Activated CD4-positive, CD25-positive, alpha-beta regulatory T cell treated with anti-CD3 and anti-CD28 coated beads, Interleukin-2, amount 50 U/mL, for 24 hours (primary cell): ENCODE measurements at places on chromosomes 7 and 10.

- ATAC-seq: no peak
Observed at GRCh38 chr10:125911145-125911544, 14.8 kb downstream of the FANK1 start.

- ATAC-seq: peak; percentile 71
Observed at GRCh38 chr10:21173802-21174714, 276.9 kb upstream of the NEBL start.

DNA sequence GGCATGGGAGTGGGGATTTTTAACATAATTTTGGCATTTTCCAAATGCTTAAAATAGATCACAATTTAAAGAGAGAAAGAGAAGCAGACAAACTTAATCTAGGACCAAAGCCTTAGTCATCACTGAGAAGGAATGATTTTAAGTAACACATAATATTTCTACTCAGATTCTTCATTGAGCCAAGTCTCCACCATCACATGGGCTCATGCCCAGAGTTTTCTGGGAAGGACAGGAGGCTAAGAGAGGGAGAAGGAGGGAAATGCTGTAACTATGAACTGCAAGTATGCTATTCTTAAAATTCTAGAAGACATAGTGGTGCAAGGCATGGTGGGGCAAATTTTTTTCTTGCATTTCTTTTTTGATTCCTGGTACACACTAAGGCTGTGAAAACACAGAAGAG lies 23.8 kb upstream of the UBE2D1 start:
- no peak for ATAC-seq

- no peak for ATAC-seq
Observed at GRCh38 chr7:100590077-100590737, 4.1 kb downstream of the FBXO24 start.

DNA sequence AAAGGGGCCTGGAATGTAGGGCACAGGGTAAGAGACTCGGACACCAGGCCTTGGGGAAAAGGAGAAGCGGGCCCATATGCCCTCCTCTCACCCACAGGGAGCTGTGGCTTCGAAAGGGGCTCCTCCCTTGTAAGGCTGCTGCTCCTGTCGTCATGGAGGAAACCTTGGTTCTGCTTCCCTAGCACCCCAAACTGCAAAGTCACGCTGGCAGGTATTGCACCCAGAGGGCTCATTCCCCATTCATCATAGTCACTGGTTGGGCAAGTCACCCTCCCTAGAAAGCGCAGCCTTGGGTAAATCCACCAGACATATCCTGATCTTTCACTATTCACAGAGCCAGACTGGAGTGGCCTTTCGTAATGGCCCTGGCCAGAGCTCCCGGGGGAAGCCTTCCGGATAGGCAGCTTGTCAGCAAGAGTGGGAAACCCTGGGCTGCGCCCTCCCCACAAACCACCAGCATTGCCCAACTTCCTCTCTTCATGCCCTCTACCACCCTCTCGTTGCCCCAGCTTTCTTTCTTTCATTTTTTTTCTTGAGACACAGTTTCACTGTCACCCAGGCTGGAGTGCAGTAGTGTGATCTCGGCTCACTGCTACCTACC lies 121.0 kb downstream of the HIP1 start:
- peak; percentile 82 for ATAC-seq

DNA sequence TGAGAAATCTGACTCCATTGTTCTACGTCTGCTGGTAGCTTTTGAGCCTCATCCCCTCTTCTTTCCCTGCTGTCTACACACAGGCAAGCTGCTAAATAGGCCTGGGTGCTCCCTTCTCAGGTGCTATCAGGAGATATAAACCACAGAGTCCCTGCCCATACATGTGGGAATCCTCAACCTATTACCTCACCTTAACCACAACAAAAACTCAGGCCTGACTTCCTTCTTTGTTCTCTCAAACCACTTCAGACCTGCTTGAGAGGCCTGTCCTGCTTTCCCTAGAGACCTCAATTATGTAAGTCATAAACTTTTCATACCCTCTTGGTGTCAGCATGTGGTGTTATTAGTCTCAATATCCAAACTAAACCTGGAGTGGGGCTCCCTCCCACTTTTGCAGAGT lies 75.0 kb upstream of the MAGI2 start:
- ATAC-seq: no peak

- no peak for ATAC-seq
Observed at GRCh38 chr10:46524472-46525176, 31.8 kb downstream of the GPRIN2 start.

DNA sequence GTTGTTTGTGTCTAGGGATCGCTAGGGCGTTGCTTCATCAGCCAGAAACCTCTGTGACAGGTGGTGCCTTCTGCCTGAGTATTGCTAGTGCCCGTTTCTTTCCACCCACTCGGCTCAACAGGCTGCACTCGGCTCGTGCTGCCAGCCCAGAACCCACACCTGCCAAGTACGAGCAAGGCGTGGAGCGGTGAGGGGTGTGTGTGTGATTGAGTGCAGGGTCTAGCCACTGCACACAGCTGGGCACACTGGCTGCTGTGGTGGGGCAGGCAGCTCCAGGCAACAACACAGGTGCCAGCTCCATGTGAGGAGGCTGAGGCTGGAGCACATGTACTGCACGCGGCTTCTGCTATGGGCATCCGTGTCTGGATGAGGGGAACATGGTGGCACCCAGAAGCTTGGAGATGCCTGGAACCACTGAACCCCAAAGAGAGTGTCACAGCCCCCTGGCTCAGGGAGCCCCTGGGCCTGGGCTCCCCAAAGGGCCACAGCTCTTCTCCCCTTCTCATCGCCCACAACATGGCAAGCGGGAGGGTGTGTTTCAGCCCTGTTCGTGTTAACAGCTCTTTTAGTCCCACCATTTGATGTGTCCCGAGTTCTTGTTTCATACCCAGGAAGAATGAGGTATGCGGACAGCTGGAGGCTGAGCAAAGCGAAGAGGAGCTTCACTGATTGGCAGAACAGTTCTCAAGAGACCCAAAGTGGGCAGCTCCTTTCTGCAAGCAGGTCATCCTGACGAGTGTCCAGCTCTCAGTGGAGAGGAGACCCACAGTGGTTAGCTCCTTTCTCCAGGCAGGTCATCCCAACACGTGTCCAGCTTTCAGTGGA lies 78.1 kb downstream of the HDAC9 start:
- no peak for ATAC-seq

- peak; percentile 73 for ATAC-seq
Observed at GRCh38 chr10:62082729-62083411, 181.4 kb downstream of the ARID5B start.

DNA sequence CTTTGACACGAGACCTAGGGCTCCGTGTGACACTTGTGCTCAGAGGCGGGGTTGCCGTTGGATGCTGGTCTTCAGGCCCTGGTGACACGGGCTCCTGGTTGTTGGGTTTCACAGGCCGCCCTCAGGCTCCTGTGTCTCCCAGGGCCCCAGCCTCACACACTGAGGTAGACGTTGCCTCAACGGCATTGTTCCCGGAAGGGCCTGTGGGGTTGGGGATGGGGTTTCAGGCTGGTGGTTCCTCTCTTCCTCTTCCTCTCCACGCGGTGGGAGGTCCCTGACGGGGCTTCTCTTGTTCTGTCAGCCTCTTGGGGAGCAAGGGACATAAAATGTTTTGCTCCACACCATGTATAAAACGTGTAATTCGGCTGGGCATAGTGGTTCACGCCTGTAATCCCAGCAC lies 125.1 kb downstream of the TRRAP start:
- ATAC-seq: no peak

DNA sequence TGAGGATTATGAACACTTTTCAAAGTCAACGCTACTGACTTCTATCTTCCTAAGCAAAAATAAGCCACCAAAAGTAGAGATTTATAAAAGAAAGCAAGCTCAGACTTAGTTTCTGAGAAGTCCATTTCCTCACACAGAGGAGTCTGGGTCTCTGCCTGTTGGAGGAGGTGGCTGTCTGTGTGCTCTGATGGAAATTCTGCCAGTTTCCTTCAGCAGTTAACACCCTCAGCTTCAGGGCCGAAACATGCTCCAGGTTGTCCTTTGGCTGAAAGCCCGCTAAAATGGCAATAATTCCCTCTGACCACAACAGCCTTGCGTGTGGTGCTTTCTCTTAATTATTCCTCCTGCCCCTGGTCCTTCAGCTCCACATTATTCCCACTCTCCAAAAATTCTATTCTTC lies 127.8 kb upstream of the LAMB4 start:
- no peak for ATAC-seq

GRCh38 chr7:20401861-20402746 lies 71.4 kb downstream of the ITGB8 start:
- ATAC-seq: no peak

DNA sequence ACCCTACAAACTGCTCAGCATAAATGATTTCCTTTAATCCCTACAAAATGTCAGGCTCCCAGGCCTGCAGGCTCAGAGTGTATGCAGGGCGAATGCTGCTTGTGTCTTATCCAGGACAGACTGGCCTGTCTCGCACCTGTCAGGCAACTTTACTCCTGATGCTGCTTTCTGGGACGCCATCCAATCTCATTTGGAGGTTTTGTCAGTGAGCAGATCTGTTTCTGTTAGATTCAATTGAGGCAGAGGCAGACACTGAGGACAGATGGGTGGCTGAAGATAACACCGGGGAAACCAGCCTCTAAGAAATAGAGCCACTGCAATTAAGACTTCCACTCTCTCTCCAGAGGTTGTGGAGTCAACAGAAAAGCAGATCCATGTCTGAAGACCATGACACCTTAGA lies 115.6 kb downstream of the DPP6 start:
- no peak for ATAC-seq
